ENCODE measurements at places on chromosomes 12 and 14.

DNA sequence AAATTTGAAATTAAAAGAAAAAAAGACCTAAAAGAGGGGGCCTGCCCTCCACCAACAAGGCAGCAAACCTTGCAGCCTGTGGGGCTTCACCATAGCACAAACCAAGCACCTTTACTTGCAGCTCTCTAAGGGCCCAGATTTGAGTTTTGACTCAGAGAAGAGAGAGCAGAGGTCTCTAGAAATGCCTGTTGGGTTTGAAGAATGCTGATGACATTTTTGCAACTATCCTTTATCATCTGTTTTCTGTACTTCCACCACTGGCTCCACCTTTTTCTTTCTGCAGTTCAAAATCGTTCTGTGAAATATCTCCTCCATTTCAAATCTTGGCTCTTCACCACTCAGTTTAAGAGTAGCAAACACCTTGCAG lies 83.8 kb upstream of the HMGA2 start:
- no peak for DNase-seq

DNA sequence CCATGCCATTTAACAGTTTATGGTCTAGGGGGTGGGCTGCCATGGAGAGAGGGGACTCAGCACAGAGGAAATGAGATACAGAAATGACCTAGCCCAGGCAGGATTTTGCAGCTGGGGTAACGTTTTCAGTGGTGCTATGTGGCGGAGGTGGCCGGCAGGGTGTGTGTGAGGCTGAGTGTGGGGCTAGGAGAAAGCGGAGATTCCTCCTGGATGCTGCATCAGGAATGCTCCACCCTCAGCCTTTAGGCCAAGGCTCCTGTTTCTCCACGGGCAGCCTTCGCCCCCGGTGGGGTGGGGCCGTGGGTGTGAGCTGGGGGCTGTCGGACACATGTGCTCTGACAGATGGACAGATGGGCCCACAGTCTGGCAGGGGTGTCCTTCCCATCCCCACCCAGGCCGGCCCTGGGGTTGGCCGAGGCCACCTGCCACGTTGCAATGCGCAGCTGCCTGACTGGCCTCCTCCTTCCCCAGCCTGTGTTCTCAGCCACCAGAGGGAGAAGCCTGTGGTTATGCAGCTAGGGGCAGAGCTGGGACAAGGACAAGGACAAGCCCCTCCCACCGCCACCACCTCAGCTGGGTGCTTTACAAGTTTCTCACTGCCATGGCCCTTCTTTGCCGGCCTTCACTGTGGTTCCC lies 44.3 kb downstream of the TEAD4 start:
- DNase-seq = no peak

DNA sequence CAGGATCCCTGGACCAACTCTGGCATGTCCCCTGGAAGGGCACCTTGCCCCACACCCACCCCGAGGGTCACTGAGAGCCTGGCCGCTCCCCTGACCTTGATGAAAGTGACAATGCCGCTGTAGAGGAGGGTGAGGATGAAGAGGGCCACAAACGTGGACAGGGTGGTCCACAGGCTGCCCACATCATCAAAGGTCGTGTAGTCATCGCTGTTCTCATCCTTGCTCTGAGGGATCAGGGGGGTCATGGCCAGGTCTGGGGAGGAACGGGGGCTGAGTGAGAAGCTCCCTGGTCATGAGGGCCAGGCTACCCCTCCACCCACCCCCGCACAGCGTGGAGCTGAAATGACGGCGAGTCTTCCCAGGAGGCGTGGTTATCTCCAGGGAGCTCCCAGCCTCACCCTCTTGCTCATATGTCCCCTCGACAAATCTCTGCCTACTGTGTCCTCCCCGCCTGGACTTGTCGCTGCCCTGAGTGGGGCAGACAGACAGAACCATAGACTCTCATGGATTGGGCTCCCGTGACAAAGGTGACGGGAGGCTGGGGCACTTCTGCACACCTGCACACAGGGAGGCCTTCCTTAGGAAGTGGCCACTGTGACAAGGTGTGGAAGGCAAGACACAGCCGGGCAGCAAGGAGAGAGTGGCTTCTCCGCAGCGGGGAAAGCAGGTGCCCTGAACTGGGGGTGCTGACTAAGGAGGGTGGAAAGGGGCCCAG lies 311.1 kb downstream of the TMEM121 start:
- DNase-seq = no peak

- DNase-seq = no peak
Observed at GRCh38 chr14:21267886-21268616, 1.2 kb downstream of the HNRNPC start.

GRCh38 chr14:99769799-99770198 lies 23.4 kb upstream of the EML1 start:
- DNase-seq = no peak

DNA sequence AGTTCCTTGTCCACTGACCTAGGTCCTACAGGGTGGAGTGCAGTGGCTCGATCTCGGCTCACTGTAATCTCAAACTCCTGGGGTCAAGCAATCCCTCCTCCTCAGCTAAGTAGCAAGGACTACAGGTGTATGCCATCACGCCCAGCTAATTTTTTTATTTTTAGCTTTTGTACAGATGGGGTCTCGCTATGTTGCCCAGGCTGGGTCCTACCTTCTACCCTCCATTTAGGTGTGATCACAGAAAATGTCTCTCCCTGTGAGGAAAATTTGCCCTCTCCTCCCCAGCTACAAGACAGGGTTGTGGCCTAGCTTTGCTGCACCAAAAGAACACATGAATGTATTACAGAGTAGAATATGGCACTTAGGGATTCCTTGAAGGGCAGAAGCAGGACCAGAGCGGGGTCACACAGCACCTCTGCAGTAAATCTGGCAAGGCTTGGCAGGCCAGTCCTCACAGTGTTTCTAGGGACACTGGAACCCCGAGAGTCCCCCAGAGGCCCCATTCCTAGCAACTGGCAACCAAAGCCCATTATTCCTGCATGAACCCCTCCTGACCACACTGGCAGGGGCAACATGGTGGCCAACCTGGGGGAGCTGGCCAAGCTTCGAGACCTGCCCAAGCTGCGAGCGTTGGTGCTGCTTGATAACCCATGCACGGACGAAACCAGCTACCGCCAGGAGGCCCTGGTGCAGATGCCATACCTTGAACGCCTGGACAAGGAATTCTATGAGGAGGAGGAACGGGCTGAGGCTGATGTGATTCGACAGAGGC lies 2.0 kb upstream of the ENO2 start:
- no peak for DNase-seq

DNA sequence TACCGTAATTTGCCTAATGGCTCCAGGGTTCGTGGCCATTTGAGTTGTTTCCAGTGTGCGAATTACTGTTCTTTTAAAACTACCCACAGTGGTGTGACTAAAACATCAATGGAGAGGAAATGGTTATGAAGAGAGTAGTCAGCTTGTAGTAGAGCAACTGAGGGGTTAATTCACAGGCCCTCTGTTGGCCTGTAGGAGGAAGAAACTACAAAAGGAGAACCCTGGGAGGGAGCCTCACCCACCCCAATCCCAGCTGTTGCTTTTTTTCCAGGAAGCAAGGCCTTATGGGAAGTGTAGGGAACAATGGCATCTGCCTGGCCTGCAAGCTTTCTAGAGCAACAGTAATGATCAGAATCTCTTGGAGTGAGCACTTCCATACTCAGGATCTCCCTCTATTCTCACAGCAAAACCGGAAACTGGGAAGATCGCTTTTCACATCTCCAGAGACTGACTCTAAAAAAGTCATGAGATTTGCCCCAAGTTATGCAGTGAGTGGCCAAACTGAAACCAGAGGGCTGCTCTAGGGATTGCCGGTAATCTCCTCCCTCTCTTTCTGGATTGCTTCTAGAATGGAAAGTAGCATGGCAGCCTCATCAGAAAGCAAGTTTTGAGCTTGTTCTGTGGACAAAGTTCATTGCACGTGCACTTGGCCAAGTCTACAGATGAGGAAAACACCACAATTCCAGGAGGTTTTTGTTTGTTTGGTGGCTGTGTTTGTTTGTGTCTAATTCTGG lies 125.3 kb upstream of the PWP1 start:
- DNase-seq = no peak

DNA sequence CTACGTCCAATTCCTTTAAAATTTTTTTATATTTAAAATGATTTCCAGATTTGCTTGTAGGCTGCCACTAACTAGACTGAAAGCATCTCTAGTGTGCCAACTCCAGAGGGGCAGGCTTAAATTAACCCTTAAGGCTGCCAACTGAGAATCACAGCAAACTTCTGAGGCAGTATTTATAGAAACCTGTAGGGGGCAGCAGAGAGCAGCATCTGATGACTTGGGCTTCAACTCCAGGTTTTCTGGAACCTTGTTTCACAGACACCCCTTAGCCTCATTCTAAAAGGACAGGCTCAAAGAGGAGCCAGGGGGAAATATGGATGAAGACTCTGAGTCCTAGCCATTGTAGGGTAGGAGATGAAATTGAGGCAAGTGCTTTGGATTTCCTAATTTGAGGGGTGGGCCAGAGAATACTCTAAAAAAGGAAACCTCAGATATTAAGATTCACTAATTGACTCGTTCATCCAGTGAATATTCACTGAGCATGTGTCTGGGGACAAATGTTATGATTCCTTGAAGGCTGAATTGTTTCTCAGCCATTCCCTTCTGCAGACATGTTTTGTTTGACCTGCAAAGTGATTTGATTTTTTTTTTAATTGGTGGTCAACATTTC lies 63.3 kb upstream of the HSPB8 start:
- no peak for DNase-seq

- DNase-seq = peak; percentile 48
Observed at GRCh38 chr14:95319312-95320077, at the start of gene CLMN. Gene CLMN (minus strand): TSS chr14:95319908. CDS start chr14:95319792, 116 bp downstream.

GRCh38 chr12:43210485-43211192 lies 341.4 kb downstream of the ADAMTS20 start:
- DNase-seq = no peak

- DNase-seq = no peak
Observed at GRCh38 chr14:89486505-89486904, 69.5 kb upstream of the FOXN3 start.

All from activated T-cell treated with anti-CD3 and anti-CD28 coated beads, Interleukin-2, amount 50 U/mL, for 1 hour (primary cell).